ENCODE measurements at places on chromosomes 1 and 21.

- no peak for DNase-seq
These were observed 20.4 kb upstream of the UBXN10 start for GRCh38 chr1:20165522-20165951.

- DNase-seq = no peak
These were observed 68.9 kb downstream of the UCK2 start for GRCh38 chr1:165896277-165896676.

DNA sequence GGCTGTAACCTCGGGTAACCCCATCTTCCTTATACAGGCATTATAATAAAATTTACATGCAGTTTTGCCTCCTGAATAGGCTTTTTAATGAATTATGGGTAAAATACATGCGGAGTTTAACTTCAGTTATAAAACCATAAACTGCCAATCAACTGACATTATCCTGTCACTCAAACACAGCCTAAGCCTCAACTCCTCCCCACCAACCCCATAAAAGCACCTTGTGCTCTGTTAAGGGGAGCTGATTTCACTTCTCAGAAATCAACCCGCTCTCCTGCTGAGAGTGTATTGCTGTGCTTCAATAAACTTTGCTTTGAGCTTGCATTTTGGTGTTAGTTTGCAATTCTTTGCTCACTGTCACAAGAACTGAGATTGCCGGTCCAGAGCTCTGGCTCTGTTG is 1812.2 kb downstream of the BRINP3 start:
- DNase-seq = no peak

- DNase-seq = peak; percentile 72
These were observed 29.1 kb upstream of the A3GALT2 start for GRCh38 chr1:33349778-33350610.

- DNase-seq = no peak
These were observed 11.6 kb downstream of the GJA5 start for GRCh38 chr1:147748676-147749350.

- peak; percentile 17 for DNase-seq
These were observed 128.8 kb downstream of the ADSS2 start for GRCh38 chr1:244322791-244323521.

- no peak for DNase-seq
These were observed 2.1 kb upstream of the PER3 start for GRCh38 chr1:7781923-7782495.

GRCh38 chr1:93732514-93732913 is 50.9 kb upstream of the BCAR3 start:
- no peak for DNase-seq

DNA sequence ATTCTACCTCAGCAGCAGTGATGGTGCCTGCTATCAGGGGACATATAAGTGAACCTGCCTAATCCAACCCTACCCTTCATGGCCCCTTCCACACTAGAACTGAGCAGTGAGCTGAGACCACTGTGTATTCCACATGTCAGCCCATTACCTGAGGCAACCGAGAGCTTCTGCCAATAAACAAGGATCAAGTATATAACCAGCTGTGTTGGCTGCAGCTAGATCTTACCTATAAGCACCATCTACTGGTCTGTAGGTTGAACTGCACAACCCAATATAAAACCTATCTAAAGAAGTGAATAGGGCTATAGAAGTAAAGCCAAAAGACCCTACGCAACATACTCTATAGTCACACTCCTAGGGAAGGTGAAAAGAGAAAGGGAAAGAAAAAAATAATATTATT is 376.9 kb downstream of the HHIPL2 start:
- no peak for DNase-seq

- DNase-seq = no peak
These were observed 1.4 kb upstream of the PADI6 start for GRCh38 chr1:17370618-17371017.

- DNase-seq = no peak
These were observed 148.2 kb upstream of the COL11A1 start for GRCh38 chr1:103256490-103256889.

GRCh38 chr1:234091876-234092275 is 187.4 kb downstream of the SLC35F3 start:
- DNase-seq = no peak

- no peak for DNase-seq
These were observed 51.7 kb downstream of the PCNT start for GRCh38 chr21:46375560-46376230.

GRCh38 chr1:245418077-245418476 is 263.3 kb downstream of the KIF26B start:
- no peak for DNase-seq

DNA sequence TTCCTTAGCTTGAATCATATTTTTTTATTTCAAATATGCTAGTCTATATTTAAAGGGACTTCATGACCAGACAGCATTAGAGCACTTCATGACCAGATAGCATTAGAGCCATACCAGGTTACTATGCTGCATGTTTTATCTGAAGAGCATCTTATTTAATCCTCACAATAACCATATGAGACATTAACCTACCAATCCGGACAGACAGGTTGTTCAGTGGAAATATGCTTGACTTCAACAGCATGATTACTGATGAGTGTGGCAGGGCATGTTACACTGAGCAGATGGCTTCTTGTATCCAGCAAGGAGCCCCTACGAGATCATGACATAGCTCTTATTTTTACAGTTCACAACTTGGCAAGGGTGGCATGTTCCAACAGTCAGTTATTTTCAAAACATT is 85.0 kb upstream of the KCTD3 start:
- DNase-seq = no peak

GRCh38 chr1:109926662-109927300 is 16.1 kb downstream of the CSF1 start:
- no peak for DNase-seq

- DNase-seq = no peak
These were observed 61.9 kb upstream of the ZNF281 start for GRCh38 chr1:200471739-200472138.

GRCh38 chr21:33811167-33812010 is 104.2 kb downstream of the ATP5PO start:
- no peak for DNase-seq

DNA sequence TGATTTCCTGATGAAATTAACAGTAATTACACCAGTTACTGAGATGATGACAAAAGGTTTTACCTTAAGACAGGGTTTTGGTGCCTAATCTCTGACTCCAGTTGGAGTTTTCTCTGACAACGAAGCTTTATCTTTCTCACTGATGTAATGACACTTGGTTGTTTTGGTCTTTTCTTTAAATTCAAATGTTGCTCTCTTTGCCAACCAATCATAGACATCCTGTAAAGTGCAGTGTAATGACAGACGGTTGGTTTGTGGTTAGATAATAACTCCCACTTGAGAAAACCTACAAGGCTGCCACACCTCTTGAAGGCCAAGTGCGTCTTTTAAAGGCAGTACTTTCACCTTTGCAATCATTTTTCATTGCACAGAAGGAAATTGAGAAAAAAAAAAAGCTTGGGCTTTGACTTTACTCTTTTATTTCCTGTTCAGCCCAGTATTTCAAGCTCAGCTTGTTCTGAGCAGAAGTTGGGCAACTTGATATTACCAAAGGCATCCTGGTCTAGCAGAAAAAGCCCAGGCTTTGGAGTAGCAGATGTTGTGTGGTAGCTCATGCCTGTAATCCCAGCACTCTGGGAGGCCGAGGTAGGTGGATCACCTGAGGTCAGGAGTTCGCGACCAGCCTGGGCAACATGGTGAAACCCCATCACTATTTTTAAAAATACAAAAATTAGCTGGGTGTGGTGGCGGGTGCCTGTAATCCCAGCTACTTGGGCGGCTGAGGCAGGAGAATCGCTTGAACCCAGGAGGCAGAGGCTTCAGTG is 14.9 kb downstream of the PDIK1L start:
- DNase-seq = peak; percentile 35

GRCh38 chr21:39849014-39849655 is 18.1 kb upstream of the PCP4 start:
- DNase-seq = no peak

DNA sequence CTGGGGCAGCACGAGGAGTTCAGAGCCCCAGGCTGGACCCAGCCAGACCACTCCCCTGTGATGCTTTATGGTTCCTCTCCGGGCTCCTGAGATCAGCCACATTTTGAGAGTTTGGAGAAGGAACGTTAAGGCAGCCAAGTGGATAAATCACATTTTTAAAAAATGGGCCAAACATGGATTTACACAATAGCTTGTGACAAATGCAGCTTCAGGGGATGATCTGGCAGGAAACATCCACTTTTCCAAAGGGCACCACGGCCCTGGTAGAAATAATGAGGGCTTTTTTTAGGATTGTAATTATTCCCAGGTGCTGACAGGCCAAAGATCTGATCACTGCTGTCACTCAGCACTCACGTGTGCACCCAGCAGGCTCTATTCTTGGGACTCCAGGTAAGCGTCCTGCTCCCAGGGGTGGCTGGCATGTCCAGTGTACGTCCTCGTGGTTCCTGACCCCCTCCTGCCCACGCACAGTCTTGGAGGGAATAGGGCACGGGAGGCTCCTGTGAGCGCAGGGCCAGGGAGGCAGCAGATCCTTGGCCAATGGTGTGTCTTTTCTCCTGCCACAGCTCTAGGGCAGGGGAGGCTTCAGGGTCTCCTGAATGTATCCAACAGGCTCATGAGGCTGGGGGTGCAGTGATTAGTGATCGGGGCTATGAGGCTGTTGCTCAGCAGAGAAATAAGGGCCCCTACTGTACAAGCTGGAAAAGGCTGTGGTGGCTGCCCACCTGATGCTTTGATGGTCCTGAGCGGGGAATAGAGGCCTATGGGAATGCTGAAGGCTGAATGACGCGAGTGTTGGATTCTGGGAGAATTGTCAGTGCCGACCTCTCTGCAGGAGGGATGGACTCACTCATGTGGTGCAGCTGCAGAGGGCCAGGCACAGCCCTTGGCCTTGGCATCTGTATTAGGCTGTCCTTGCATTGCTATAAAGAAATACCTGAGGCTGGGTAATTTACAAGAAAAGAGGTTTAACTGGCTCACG is 415.7 kb downstream of the PTPRU start:
- no peak for DNase-seq

- DNase-seq = no peak
These were observed 575.5 kb downstream of the MRPL39 start for GRCh38 chr21:25031750-25032149.

DNA sequence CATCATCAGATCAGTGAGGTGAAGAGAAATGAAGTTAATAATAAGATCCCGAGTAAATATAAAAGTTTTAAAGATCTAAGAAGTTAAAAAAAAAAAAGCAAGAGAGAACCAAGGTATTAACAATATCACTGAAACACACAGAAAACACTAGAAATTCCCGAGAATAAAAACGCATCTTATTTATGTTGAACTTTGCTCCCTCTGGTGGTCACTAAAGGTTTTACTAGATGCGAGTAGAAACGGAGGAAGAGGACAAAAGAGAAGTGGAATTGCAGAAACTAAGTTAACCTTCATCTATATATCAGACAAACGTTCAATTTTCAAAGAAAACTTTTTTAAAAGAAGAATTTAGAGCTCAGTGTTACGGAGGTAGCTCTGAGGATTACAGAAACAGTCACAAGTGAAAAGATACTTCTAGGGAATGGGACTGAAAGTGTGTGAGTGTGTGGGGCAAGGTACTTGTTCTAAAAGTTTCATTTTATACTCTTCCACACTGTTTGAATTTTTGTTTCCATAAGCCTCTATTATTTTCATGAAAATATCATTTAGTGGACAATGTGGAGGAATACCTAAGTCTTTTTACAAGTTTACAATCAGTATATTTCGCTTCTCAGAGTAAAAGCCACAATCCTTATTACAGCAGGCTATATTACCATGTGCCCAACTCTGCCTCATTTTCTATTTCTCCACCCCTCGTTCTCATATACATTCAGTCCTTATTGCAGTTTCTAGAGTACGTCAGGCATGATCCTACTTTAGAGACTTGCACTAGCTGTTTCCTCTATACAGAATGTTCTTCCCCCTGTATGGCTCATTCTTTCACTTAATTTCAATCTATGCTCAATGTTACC is 19.7 kb downstream of the ACBD6 start:
- DNase-seq = no peak

DNA sequence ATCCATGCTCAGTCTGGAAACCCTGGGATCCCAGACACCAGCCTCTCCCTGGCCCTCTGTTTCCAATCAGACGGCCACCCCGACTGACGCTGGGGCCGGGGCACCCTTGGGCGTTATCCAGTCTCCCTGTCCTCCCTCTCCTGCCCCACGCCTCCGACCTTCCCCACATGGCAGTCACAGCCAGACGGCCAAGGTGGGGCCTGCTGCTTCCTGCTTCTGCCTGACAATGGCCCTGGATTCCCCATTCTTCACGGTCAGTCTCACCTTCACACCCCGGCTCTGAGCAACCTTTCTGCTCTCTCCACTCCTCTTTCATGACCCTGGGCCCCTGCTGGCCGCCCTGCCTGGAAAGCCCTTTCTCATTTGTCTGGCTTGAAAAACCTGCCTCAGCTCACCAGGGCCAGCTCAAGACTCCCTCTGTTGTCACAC is 6.6 kb downstream of the GNG4 start:
- DNase-seq = no peak

DNA sequence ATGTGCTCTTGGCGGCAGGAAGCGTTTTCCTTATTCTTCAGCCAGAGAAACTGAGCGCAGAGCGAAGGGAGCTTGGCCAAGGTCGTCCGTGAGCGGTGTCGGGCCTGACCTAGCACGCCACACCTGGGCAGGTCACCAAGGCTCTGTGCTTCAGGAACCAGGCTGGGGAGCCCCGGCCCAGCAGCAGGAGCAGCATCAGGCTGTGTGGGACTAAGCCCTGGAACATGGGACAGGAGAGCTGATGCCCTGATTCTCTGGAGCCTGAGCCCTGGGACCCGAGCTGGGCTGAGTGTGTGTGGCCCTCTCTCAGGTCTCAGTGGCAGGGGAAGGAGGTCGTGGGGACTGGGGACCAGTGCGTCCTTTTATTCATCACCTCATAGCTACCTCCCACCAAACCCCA is 65.2 kb upstream of the ABCG1 start:
- no peak for DNase-seq

DNA sequence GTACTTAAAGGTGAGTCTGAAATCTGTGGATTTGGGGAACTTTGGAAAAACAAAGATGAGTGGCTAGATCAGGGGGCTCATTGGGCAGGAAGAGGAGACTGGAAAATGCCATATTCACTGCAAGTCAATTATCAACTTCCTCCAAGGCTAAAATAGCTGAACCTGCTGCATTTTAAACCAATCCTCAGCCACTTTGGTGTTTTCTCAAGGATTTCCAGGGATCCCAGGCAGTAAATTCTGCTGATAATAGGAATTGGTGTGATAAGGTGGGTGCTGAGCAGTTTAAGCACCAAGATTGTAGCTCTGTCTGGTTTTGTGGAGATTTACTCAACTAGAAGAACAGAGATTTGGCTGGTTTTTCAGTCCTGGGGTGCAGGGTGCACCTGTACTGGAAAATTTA is 153.9 kb upstream of the CAMK1G start:
- DNase-seq = no peak

Measured in stimulated activated CD4-positive, alpha-beta T cell treated with anti-CD3 and anti-CD28 coated beads, Interleukin-2, amount 100 ng/mL, for 4 hours (primary cell).